ENCODE measurements at places on chromosomes 7 and 10. TPM values are rescaled to one million over a fixed set of nuclear protein-coding genes. Genes with fewer than 3 reads are reported as not detected.

Gene PON2
- total RNA-seq: 3.5 TPM

Gene OR2A5
- total RNA-seq: not detected

Gene ZCCHC24
- total RNA-seq: 1.7 TPM

Gene LRRC4
- not detected for total RNA-seq

Gene ADARB2
- 1.6 TPM for total RNA-seq

Gene TRIL
- not detected for total RNA-seq

Gene DOCK1
- total RNA-seq: 0.18 TPM

Gene GTPBP4
- 119 TPM for total RNA-seq

Gene PILRA
- 6.6 TPM for total RNA-seq

Gene CHST15
- 0.81 TPM for total RNA-seq

Gene FOXP2
- total RNA-seq: not detected

Gene CCDC136
- 9.6 TPM for total RNA-seq

- H3K36me3 ChIP-seq: no peaks in the 10 kb centered on the region
- H3K4me3 ChIP-seq: no peak overlapping the region
- H3K4me1 ChIP-seq: no peaks in the 10 kb centered on the region
- DNase-seq: peak; percentile 46
Measured at GRCh38 chr10:124259139-124259825, 159.4 kb downstream of the OAT start.

DNA sequence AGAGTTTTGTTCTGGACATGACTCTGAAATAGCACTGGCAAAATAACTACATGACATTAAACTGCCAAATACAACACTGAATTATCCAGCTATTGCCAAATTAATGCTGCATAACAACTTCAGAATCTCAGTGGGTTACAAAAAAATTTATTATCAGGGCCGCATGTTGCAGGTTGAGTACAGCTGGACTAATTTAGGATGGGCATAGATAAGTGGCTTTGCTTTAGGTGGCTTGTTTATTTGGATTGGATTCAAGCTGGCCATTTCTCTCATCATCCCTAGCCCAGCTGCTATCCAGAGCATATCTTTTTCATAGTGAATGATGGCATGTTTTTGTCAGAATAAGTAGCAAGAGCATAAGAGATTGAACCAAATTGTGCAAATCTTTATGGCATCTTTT lies 1277.1 kb downstream of the REEP3 start:
- H3K4me3 ChIP-seq: no peak overlapping the region
- no peaks in the 10 kb centered on the region for H3K4me1 ChIP-seq
- no peaks in the 10 kb centered on the region for H3K36me3 ChIP-seq
- DNase-seq: no peak
- no peak overlapping the region for H3K27ac ChIP-seq

GRCh38 chr7:2698581-2699288 lies 10.7 kb downstream of the AMZ1 start:
- H3K4me1 ChIP-seq: peaks cover 23% of the 10 kb centered on the region
- no peak overlapping the region for H3K4me3 ChIP-seq
- no peaks in the 10 kb centered on the region for H3K36me3 ChIP-seq

DNA sequence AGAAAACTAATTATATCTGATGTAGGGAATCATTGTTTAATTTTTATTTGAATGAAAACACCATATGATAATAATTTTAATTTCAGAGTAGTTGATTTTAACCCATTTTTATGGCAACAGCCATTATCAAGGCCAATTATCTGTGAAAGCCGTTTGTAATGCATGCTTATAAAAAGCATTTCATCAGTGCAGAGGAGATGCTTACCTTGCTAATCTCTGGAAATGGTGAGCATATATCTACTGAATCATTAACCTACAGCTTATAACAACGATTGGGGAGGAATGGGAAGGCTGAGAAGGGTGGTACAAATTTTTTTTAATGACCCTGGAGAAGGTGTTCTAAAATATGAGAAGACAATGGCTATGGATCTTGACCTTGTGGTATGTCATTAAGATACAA lies 235.6 kb downstream of the DGKB start:
- no peaks in the 10 kb centered on the region for H3K4me1 ChIP-seq
- H3K27me3 ChIP-seq: no peaks in the 10 kb centered on the region
- no peak overlapping the region for H3K4me3 ChIP-seq
- DNase-seq: no peak
- no peaks in the 10 kb centered on the region for H3K36me3 ChIP-seq

- H3K36me3 ChIP-seq: no peaks in the 10 kb centered on the region
- H3K4me1 ChIP-seq: peaks cover 6% of the 10 kb centered on the region
- no peak overlapping the region for H3K27ac ChIP-seq
- H3K27me3 ChIP-seq: no peaks in the 10 kb centered on the region
- H3K4me3 ChIP-seq: no peak overlapping the region
- DNase-seq: no peak
Measured at GRCh38 chr10:27447540-27447939, 56.6 kb upstream of the RAB18 start.

DNA sequence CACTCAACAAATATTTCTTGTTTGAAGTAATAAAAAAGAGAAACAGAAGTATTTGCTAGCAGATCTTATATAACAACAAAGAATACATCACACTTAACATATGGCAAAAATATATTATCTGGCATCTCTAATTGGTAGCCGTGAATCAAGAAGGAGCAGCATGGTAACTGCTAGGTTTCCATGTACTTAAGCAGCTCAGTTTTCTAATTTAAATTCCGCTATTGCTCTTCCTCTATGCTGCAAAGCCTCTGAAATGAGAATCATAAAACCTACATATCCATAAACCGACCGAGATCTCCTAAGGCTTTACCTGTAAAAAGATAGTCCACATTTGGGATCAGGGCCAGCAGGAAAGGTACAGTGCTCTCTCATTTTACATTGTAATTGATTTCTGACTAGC lies 76.6 kb upstream of the PTPRZ1 start:
- no peak for DNase-seq
- H3K4me3 ChIP-seq: no peak overlapping the region
- no peak overlapping the region for H3K27ac ChIP-seq
- no peaks in the 10 kb centered on the region for H3K27me3 ChIP-seq
- H3K36me3 ChIP-seq: no peaks in the 10 kb centered on the region
- no peaks in the 10 kb centered on the region for H3K4me1 ChIP-seq

- H3K27ac ChIP-seq: no peak overlapping the region
- no peaks in the 10 kb centered on the region for H3K27me3 ChIP-seq
- H3K4me1 ChIP-seq: peaks cover 8% of the 10 kb centered on the region
- H3K36me3 ChIP-seq: no peaks in the 10 kb centered on the region
- no peak for DNase-seq
Measured at GRCh38 chr7:151709141-151710038, 167.5 kb downstream of the PRKAG2 start.

- H3K27me3 ChIP-seq: peaks cover 2% of the 10 kb centered on the region
- H3K36me3 ChIP-seq: no peaks in the 10 kb centered on the region
- no peak for DNase-seq
- no peak overlapping the region for H3K4me3 ChIP-seq
- H3K4me1 ChIP-seq: peaks cover 5% of the 10 kb centered on the region
Measured at GRCh38 chr7:85469446-85470010, 282.7 kb upstream of the SEMA3D start.

- peaks cover 2% of the 10 kb centered on the region for H3K27me3 ChIP-seq
- H3K4me3 ChIP-seq: no peak overlapping the region
- no peak for DNase-seq
- H3K36me3 ChIP-seq: peaks cover 2% of the 10 kb centered on the region
- no peak overlapping the region for H3K27ac ChIP-seq
Measured at GRCh38 chr10:101848408-101848807, 4.8 kb upstream of the KCNIP2 start.

DNA sequence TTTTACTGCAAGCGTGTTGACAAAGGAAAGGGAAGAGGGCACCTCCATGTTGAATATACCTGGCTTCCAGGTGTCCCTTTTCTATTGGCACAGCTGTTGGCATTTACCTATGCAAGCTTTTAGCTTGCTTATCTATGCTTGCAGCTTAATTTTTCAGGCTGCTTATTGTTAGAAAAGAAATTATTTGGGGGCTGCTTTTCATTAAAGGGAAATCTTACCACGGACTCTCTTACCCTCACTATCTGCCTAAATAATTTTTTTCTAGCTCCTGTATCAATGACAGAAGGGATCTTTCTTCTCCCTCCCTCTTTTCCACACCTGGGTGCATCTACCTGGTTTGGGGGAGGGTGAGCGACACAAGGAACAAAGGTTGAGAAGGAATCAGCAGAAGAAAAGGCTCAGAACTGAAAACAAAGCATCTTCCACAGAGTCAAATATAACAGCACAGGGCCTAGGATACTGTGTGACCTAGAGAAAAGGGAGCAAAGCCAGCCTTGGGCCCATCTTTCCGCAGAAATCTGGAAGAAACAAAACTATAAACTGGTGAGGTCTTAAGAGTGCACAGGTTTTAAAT lies 15.2 kb upstream of the GJC3 start:
- peaks cover 12% of the 10 kb centered on the region for H3K27me3 ChIP-seq
- no peak overlapping the region for H3K27ac ChIP-seq
- H3K36me3 ChIP-seq: no peaks in the 10 kb centered on the region
- DNase-seq: no peak
- no peak overlapping the region for H3K4me3 ChIP-seq

DNA sequence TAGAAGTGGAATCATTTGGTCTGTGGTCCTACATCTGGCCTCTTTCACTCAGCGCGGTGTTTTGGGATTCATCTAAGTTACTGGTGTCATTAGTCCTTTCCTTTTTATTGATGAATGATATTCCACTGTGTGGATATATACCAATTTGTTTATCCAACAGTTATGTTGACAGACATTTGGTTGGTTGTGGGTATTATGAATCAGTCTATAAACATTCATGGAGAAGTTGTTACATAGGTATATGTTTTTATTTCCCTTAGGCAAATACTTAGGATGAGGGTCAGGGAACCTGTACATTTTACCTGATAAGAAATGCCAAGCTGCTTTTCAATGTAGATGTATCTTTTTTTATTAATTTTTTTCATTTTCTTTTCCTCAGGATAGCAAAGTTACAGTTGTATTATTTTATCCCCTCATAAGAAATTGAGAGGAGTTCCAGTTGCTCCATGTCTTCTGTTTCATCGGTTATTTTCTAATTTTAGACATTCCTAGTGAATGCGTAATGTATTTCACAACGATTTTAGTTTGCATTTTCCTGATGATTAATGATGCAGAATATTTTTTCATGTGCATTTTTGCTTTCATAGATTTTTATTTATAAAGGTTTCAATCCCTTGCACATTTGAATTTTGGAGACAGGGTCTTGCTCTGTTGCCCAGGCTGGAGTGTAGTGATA lies 203.8 kb upstream of the SH2B2 start:
- no peak overlapping the region for H3K27ac ChIP-seq
- no peak overlapping the region for H3K4me3 ChIP-seq
- no peaks in the 10 kb centered on the region for H3K4me1 ChIP-seq
- no peak for DNase-seq
- H3K36me3 ChIP-seq: peaks cover 28% of the 10 kb centered on the region
- no peaks in the 10 kb centered on the region for H3K27me3 ChIP-seq

- no peaks in the 10 kb centered on the region for H3K4me1 ChIP-seq
- no peak overlapping the region for H3K4me3 ChIP-seq
- H3K27ac ChIP-seq: no peak overlapping the region
- no peaks in the 10 kb centered on the region for H3K36me3 ChIP-seq
Measured at GRCh38 chr7:69334701-69335100, 263.6 kb upstream of the AUTS2 start.

- H3K36me3 ChIP-seq: no peaks in the 10 kb centered on the region
- no peak for DNase-seq
Measured at GRCh38 chr7:46226860-46227259, 305.8 kb upstream of the IGFBP3 start.

DNA sequence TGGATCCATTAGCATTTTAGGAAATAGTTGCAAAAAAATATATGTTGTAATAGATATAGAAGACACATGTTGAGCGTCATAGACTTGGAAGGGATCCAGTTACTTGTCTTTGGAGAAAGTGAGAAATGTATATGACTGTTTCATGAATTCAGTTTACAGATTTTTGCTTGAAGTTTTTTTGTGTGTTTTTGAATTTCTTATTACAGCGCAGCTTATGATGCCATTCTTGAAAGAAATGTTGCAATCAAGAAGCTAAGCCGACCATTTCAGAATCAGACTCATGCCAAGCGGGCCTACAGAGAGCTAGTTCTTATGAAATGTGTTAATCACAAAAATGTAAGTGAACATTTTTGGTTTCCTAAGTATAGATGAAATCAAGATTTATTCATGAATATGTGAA lies 98.2 kb downstream of the MAPK8 start:
- H3K27ac ChIP-seq: no peak overlapping the region
- no peak overlapping the region for H3K4me3 ChIP-seq
- H3K4me1 ChIP-seq: peaks cover 10% of the 10 kb centered on the region
- H3K36me3 ChIP-seq: peaks cover 4% of the 10 kb centered on the region
- no peaks in the 10 kb centered on the region for H3K27me3 ChIP-seq

DNA sequence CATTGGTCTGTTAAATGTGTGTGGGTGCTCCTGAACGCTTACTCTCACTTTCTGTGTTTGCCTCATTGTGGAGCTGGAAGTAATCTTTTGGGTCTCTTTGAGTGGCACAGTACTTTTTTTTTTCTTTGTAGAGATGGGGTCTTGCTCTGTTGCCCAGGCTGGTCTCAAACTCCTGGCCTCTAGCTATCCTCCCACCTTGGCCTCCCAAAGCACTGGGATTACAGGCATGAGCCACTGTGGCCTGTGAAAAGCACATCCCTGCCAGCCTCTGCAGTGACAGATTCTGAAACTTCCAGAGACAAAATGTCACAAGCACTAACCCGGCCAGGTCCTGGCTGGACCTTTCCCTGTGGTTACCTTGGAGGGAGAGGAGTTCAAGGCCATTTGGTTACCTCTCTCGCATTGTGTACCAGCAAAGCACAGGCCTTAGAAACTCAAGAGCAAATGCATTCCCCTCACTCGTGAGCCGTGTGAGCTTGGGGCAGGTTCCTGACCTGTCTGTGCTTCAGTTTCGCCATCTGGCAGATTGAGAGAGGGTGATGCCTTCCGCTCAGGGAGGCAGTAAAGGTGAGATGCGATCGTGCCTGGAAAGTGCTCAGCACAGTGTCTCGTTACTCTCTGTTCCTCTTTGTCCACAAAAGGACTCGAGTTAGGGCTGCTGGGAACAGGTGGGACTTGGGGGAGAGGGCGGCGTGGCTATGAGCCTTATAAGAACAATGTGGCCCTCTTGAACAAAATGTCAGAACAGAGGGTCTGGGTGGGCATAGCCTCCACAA lies 72.6 kb upstream of the SEPHS1 start:
- no peak for DNase-seq
- H3K4me3 ChIP-seq: no peak overlapping the region
- H3K4me1 ChIP-seq: no peaks in the 10 kb centered on the region
- H3K27me3 ChIP-seq: peaks cover 10% of the 10 kb centered on the region
- no peaks in the 10 kb centered on the region for H3K36me3 ChIP-seq
- H3K27ac ChIP-seq: no peak overlapping the region

- H3K36me3 ChIP-seq: no peaks in the 10 kb centered on the region
- H3K4me3 ChIP-seq: no peak overlapping the region
- DNase-seq: no peak
- no peak overlapping the region for H3K27ac ChIP-seq
- no peaks in the 10 kb centered on the region for H3K4me1 ChIP-seq
- H3K27me3 ChIP-seq: no peaks in the 10 kb centered on the region
Measured at GRCh38 chr7:31858055-31858454, 171.0 kb downstream of the PPP1R17 start.

DNA sequence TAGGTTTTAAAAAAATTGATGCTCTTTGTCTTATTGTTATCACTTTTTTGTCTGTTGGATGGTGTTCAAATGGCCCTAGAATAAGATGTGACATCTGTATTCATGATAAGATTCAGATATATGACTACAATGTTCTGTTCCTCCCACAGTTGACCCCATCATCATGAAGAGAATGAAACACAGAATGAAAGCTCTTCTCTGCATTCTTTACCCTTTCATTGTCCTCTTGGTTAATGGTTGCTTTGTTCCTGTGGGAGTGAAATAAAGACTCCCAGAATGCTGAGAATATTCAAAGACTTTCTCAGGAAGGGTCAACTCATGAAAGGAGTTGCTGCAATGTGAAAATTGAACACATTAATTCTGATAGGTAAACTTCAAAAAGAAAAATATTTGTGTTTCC lies 1015.8 kb downstream of the SORCS3 start:
- H3K36me3 ChIP-seq: no peaks in the 10 kb centered on the region
- no peaks in the 10 kb centered on the region for H3K27me3 ChIP-seq
- no peak overlapping the region for H3K27ac ChIP-seq
- H3K4me1 ChIP-seq: no peaks in the 10 kb centered on the region
- H3K4me3 ChIP-seq: no peak overlapping the region

All from activated CD8-positive, alpha-beta T cell treated with anti-CD3 and anti-CD28 coated beads for 36 hours (primary cell).